ENCODE measurements at places on chromosomes 12 and 14. TPM values are rescaled to one million over a fixed set of nuclear protein-coding genes. Genes with fewer than 3 reads are reported as not detected.

GRCh38 chr12:125734137-125734536, 668.9 kb downstream of the AACS start:
- no peak for DNase-seq
- no peaks in the 10 kb centered on the region for H3K27me3 ChIP-seq
- no peaks in the 10 kb centered on the region for H3K36me3 ChIP-seq
- no peak overlapping the region for H3K4me3 ChIP-seq
- no peaks in the 10 kb centered on the region for H3K4me1 ChIP-seq
- H3K27ac ChIP-seq, result no peak overlapping the region

DNA sequence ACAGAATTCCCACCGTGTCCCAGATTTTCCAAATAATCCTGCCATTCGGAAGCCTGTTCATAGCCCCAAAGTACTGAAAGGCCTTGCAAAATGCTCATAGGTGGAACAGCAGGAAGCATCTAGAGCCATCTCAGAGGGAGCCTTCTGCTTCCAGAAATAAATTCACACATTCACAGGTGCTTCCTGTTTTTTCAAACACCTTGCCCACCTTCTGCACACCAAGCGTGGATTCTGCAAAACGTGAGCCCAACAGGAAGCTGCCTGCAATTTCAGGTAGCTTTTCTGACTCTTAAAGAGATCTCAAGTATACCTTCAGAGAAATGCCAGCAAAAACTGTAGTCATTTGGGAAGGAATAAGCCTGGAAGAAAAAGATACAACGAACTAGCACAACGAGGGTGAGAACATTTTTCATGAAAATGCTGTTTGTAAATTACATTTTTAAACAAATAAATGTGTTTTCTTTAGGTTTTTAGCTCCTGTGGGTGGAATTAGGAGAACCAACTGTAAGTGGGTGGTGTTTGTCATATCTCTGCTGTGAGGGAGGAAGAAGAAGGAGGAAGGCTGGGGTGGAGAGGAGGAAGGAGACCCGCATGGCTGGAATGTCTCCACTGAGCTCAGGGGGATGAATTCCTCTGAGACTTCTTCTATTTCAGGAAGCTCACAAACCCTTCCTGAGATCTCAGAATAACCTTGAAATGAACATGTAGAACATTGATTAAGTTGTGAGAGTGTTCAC, at the start of gene IFNG-AS1:
TSS of gene IFNG-AS1 (plus strand) at position 264 of the 737 bp plus-strand sequence.
- no peak for DNase-seq
- H3K27ac ChIP-seq, result no peak within 1 kb of the TSS
- no peak within 1 kb of the TSS for H3K4me3 ChIP-seq
- no peaks in the 10 kb centered on the region for H3K36me3 ChIP-seq

Gene CRADD
- 38.9 TPM for total RNA-seq

Gene CERS5
- 27.6 TPM for total RNA-seq

Gene ACOT2
- total RNA-seq, result 37.4 TPM
